ENCODE measurements at places on chromosomes 16 and 17. TPM values are rescaled to one million over a fixed set of nuclear protein-coding genes. Genes with fewer than 3 reads are reported as not detected.

Gene ARHGAP44
- total RNA-seq: 3.1 TPM

Gene ABAT
- total RNA-seq: 0.46 TPM

Gene DPEP2
- not detected for total RNA-seq

Gene SMARCE1
- 115 TPM for total RNA-seq

Gene KRTAP2-1
- total RNA-seq: not detected

Gene CACNG3
- not detected for total RNA-seq

Gene SLC12A3
- total RNA-seq: not detected

Gene C17orf78
- not detected for total RNA-seq

Gene GAS2L2
- 0.09 TPM for total RNA-seq

Gene LHX1
- total RNA-seq: 2.6 TPM

Gene GPR142
- total RNA-seq: not detected

Gene UTS2R
- not detected for total RNA-seq

Gene TEKT5
- total RNA-seq: not detected

Gene ANKS4B
- 0.08 TPM for total RNA-seq

Gene TMEM114
- not detected for total RNA-seq

Gene MYH4
- not detected for total RNA-seq

Gene KRTAP9-2
- not detected for total RNA-seq

Gene TMEM204
- not detected for total RNA-seq

Gene GRAP
- total RNA-seq: 0.16 TPM

Gene KRTAP17-1
- not detected for total RNA-seq

Gene TOP2A
- 217 TPM for total RNA-seq

Gene CFAP97D1
- 0.04 TPM for total RNA-seq

Gene CIBAR2
- total RNA-seq: not detected

Gene NPTX1
- 85.9 TPM for total RNA-seq

Gene FAM117A
- 1.0 TPM for total RNA-seq

Gene TPSG1
- total RNA-seq: not detected

Gene SPECC1
- total RNA-seq: 48.0 TPM

Gene INCA1
- 1.3 TPM for total RNA-seq

Gene GAN
- total RNA-seq: 2.8 TPM

Gene SYT17
- total RNA-seq: 13.3 TPM

Gene EVI2A
- total RNA-seq: not detected

Gene RAB26
- 1.8 TPM for total RNA-seq

Gene ABI3
- not detected for total RNA-seq

Gene UNC45B
- total RNA-seq: not detected

Gene RDM1
- 2.6 TPM for total RNA-seq

Gene HES7
- 2.1 TPM for total RNA-seq

All from A549 treated with CpdA at 1 μM for 4 hours (cell line).